Activated naive CD8-positive, alpha-beta T cell treated with anti-CD3 and anti-CD28 coated beads, Interleukin-2, amount 10 ng/mL, durations not matched to agents 7 days and 5 days (primary cell): ENCODE measurements at places on chromosomes 11 and 22. TPM values are rescaled to one million over a fixed set of nuclear protein-coding genes. Genes with fewer than 3 reads are reported as not detected.
A peak's percentile ranks its signal among the peaks of the same experiment; 100 is the strongest.

- no peaks in the 10 kb centered on the region for H3K4me1 ChIP-seq
- no peaks in the 10 kb centered on the region for H3K36me3 ChIP-seq
- H3K27me3 ChIP-seq, result peaks cover 7% of the 10 kb centered on the region
- H3K27ac ChIP-seq, result no peak overlapping the region
- peak; percentile 63 for DNase-seq
Observed at GRCh38 chr11:116691771-116692177, 81.0 kb downstream of the BUD13 start.

Gene RAC2
- total RNA-seq, result 1,011 TPM

Gene SLC5A4
- total RNA-seq, result not detected

Gene SERPING1
- total RNA-seq, result 0.45 TPM

GRCh38 chr11:113293936-113294335, 20.4 kb upstream of the TTC12 start:
- H3K4me1 ChIP-seq, result no peaks in the 10 kb centered on the region
- H3K27me3 ChIP-seq, result peaks cover 10% of the 10 kb centered on the region
- no peak overlapping the region for H3K27ac ChIP-seq
- DNase-seq, result no peak
- no peaks in the 10 kb centered on the region for H3K36me3 ChIP-seq

DNA sequence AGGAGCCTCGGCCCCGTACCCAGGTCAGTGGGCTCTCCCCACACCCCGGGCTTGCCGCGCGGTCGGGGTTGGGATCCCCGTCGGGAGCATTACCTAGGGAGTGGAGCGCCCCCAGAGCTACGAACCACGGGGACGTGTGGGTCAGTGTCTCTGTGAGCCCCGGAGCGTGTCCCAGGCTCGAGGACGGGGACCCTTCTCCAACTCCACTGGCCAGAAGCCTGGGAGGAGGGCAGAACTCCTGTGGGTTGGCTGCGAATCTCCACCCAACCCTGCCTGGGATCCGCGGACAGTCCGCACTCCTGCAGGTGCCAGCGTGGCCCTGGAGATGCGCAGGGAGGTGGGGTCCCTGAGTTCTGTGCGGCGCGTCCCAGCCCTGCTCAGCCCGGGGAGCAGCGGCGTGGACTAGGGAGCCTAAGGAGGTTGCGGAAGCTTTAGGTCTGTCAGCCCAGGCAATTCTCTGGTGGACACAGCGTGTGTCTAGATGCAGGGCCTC, 346 bp downstream of the PPFIBP2 start:
- peaks cover 7% of the 10 kb centered on the region for H3K27me3 ChIP-seq
- DNase-seq, result no peak
- peak overlapping the region; percentile 58 for H3K27ac ChIP-seq
- peak overlapping the region; percentile 88 for H3K4me3 ChIP-seq

GRCh38 chr11:17696741-17697140, 22.6 kb upstream of the MYOD1 start:
- DNase-seq, result no peak
- no peaks in the 10 kb centered on the region for H3K4me1 ChIP-seq
- no peak overlapping the region for H3K4me3 ChIP-seq
- H3K27me3 ChIP-seq, result peaks cover 50% of the 10 kb centered on the region
- no peak overlapping the region for H3K27ac ChIP-seq

DNA sequence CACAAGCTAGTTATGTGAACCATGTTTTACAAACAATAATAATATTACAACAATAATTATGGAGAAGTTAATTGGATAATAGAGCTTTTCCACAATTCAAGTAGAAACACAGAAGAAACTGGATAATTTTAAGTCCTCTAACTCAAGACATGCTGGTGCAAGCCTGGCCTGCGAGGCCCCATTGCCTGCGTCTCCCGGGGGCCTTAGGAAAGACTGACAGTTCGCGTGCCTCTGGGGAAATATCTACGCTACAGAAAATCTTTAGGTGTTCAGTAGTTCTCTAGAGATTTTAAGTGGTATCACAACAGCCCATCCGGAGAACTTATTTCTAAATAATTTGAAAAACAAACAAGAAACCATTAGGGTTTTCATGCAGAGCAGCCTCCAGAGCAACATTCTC, 23.2 kb downstream of the GAL start:
- H3K27ac ChIP-seq, result no peak overlapping the region
- H3K27me3 ChIP-seq, result peaks cover 11% of the 10 kb centered on the region
- H3K36me3 ChIP-seq, result no peaks in the 10 kb centered on the region

Gene RTN4R
- 5.7 TPM for total RNA-seq

- no peaks in the 10 kb centered on the region for H3K27me3 ChIP-seq
- no peaks in the 10 kb centered on the region for H3K4me1 ChIP-seq
- H3K27ac ChIP-seq, result no peak overlapping the region
- DNase-seq, result no peak
- H3K4me3 ChIP-seq, result no peak overlapping the region
Observed at GRCh38 chr11:92383430-92383829, 158.8 kb downstream of the FAT3 start.

DNA sequence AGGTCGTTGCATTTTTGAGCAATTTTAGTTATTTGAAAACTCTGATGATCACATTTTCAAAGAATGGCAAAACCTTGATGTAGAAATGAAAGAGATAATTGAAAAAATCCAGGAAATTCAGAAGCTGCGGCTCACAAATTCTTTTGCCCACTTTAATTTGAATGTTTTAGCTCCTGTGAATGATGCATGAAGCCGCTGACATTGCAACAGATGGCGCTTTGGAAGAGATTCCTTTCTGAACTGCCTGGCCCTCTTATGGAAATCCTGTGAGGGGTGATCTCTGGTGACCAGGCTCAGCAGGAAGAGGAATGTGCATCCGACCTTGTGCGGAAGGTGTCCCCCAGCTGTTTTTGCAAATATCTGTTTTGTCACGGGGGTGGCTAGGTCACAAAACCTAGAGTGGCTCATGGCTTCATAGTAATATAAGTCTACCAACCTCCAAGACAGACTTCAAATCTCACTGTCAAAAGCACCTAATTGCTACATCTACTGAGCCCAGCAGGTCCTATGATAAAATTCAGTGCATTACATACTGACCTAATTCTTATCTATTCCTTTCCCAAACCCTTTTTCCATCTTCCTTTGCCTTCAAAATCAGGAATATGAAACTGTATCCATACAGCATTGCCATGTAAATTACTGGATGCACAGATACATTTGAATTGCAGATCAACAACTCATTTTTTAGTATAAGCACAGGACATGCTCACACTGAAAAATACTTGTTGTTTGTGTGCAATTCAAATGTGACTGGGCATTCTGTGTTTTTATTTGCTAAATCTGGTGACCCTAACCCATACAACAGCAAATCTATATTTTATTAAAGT, 412.7 kb downstream of the ETS1 start:
- DNase-seq, result no peak
- H3K27ac ChIP-seq, result no peak overlapping the region
- no peak overlapping the region for H3K4me3 ChIP-seq

GRCh38 chr11:115345840-115346239, 158.4 kb downstream of the CADM1 start:
- H3K4me3 ChIP-seq, result no peak overlapping the region
- no peak for DNase-seq
- H3K36me3 ChIP-seq, result no peaks in the 10 kb centered on the region
- H3K27ac ChIP-seq, result no peak overlapping the region

DNA sequence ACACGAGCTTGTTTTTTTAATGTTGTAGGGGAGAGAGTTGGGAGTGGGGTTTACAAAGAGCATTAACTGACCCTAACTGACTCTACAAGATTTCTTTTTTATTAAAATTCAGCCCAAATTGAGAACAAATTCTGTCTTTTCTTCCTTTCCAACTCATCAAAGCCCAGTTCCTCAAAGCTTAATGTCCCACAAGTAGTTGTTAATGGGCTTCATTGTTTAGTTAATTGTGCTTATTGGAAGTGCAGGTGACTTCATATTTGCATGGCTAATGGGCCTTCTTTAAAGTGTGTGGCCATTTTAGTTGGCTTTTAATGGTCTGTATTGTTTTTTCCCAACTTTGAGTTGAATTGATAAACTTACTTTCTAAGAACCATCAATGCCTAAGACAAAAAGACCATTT, 39.8 kb downstream of the MPPED2 start:
- DNase-seq, result no peak
- H3K36me3 ChIP-seq, result no peaks in the 10 kb centered on the region
- no peaks in the 10 kb centered on the region for H3K4me1 ChIP-seq
- no peak overlapping the region for H3K27ac ChIP-seq
- H3K27me3 ChIP-seq, result peaks cover 2% of the 10 kb centered on the region
- no peak overlapping the region for H3K4me3 ChIP-seq

DNA sequence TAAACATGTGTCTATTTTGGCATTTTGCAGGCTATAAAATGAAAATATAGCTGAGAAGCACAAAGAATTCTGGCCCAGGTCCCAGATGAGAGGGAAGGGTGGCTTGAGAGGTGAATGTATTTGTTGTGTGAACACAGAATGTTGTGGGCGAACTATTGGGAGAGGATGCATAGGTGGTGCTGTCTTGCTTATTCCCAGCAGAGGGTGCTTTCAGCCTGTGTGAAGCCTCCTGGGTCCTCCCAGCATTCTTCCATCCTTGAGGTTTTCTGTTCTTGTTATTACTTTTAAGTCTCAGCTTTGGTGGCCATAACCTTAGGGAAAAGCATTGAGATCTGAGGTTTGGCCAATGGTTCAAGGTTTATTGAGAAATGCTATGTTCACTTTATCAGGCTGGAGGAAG, 108.7 kb upstream of the SNX19 start:
- H3K4me3 ChIP-seq, result no peak overlapping the region
- no peaks in the 10 kb centered on the region for H3K4me1 ChIP-seq
- H3K36me3 ChIP-seq, result no peaks in the 10 kb centered on the region
- no peak for DNase-seq
- no peaks in the 10 kb centered on the region for H3K27me3 ChIP-seq

Gene SHISA8
- not detected for total RNA-seq

Gene FAT3
- not detected for total RNA-seq

GRCh38 chr22:24806663-24807001, 621 bp downstream of the SGSM1 start:
- peaks cover 3% of the 10 kb centered on the region for H3K27me3 ChIP-seq
- H3K27ac ChIP-seq, result no peak overlapping the region
- H3K4me1 ChIP-seq, result peaks cover 3% of the 10 kb centered on the region

Gene SSRP1
- 127 TPM for total RNA-seq

DNA sequence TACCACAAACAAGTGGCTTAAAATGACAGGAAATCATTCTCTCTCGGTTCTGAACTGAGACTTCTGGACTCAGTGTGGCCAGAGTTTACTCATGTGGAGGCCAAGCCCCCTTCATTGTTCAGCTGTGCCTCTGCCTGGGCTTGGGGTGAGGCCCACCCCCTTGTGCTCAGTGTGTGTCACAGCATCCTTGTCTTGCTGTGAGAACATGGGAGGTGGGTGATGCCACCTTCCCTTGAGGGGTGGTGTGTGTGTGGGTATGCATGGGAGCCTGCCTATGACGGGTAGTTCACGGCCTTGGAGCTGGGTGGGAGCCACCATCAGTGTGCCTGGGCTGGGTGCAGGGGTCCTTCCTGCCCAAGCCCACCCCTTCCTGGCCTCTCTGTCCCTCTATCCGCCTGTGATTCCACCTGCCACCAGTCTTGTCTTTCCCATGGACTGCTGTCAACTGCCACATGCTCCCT, 101.7 kb downstream of the MORC2 start:
- no peak overlapping the region for H3K4me3 ChIP-seq
- no peaks in the 10 kb centered on the region for H3K27me3 ChIP-seq
- H3K4me1 ChIP-seq, result peaks cover 7% of the 10 kb centered on the region
- peak; percentile 22 for DNase-seq
- H3K27ac ChIP-seq, result no peak overlapping the region

GRCh38 chr11:128301756-128302155, 285.6 kb downstream of the ETS1 start:
- H3K36me3 ChIP-seq, result peaks cover 10% of the 10 kb centered on the region
- H3K4me3 ChIP-seq, result peak overlapping the region; percentile 91
- no peak for DNase-seq
- no peaks in the 10 kb centered on the region for H3K27me3 ChIP-seq

DNA sequence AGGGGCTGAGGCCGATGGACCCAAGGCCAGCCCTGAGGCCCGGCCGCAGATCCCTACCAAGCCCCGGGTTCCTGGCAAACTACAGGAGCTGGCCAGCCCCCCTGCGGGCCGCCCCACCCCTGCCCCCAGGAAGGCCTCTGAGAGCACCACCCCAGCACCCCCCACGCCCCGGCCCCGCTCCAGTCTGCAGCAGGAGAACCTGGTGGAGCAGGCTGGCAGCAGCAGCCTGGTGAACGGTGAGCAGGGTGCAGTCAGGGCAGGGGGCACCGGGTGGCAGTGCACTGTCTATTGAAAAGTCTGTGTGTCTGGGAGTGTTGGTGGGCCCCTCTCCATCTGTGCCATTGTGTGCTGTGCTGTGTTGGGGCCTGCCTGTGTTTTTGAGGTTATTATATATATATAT, 16.1 kb downstream of the MICALL1 start:
- H3K36me3 ChIP-seq, result peaks cover 4% of the 10 kb centered on the region
- no peak for DNase-seq
- peaks cover 6% of the 10 kb centered on the region for H3K4me1 ChIP-seq

Gene PRSS23
- total RNA-seq, result 0.17 TPM
